Stimulated activated CD8-positive, alpha-beta memory T cell treated with anti-CD3 and anti-CD28 coated beads, Interleukin-7, amount 100 ng/mL, for 48 hours (primary cell): ENCODE measurements at places on chromosomes 7 and 10.

GRCh38 chr10:11756766-11757315, 14.7 kb downstream of the ECHDC3 start:
- no peak for DNase-seq

GRCh38 chr7:30687604-30688003, 5.3 kb upstream of the CRHR2 start:
- no peak for DNase-seq

GRCh38 chr10:63661347-63661746, 140.1 kb downstream of the REEP3 start:
- DNase-seq = no peak

DNA sequence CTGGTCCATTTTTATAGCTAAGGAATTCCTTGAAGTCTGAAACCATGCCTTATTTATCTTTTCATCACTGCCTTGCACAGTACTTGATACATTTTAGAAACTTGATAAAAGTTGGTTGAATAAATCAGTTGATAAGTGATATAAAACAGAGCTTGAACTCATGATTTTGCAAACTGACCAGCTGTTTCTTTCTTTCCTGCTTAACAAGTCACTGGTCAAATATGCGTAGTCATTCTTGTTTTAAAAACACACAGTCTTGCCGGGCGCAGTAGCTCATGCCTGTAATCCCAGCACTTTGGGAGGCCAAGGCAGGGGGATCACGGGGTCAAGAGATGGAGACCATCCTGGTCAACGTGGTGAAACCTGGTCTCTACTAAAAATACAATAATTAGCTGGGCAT, 6.3 kb downstream of the TPST1 start:
- no peak for DNase-seq

- no peak for DNase-seq
Observed at GRCh38 chr10:34333513-34333912, 481.6 kb downstream of the PARD3 start.

GRCh38 chr7:43647339-43647672, 64.4 kb downstream of the STK17A start:
- DNase-seq = no peak

GRCh38 chr7:70318511-70318910, 720.2 kb downstream of the AUTS2 start:
- no peak for DNase-seq

- no peak for DNase-seq
Observed at GRCh38 chr10:79299397-79300241, 47.6 kb upstream of the PPIF start.

- no peak for DNase-seq
Observed at GRCh38 chr10:80684259-80684658, 146.6 kb downstream of the SH2D4B start.

- no peak for DNase-seq
Observed at GRCh38 chr7:94222516-94222915, 172.2 kb upstream of the COL1A2 start.

GRCh38 chr7:156160811-156161210, 348.5 kb upstream of the SHH start:
- no peak for DNase-seq

DNA sequence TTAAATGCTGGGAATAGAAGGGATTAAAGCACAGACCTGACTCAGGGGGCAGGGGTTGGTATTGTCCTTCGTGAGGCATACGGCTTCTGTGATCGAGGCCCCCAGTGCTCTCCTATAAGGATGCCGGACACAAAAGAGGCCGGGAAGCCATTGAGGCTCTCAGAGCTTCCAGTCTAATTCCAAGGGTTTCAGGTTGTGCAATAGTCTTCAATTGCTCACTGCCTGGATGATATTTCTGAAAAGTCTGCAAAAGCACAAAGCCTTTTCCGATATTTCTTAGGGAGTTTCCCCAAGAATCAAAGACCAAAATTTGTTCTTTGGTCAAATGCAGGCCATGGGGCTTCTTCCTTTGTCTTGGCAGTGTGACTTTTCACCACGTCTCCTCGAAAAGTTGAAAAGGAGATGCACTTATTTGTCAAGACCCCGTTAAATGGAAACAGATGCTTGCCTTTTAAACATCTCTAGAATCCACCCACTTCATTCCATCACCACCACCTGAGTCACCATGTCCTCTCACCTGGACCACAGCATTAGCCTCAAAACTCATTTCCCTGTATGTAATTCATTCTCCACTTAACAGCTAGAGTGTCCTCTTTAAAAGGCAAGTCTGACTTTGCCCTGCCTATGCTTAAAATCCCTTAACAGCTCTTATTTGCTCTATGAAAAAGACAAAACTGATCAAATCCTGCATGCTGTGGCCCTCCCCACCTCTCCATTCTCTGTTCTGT, 134.8 kb upstream of the NAMPT start:
- no peak for DNase-seq

DNA sequence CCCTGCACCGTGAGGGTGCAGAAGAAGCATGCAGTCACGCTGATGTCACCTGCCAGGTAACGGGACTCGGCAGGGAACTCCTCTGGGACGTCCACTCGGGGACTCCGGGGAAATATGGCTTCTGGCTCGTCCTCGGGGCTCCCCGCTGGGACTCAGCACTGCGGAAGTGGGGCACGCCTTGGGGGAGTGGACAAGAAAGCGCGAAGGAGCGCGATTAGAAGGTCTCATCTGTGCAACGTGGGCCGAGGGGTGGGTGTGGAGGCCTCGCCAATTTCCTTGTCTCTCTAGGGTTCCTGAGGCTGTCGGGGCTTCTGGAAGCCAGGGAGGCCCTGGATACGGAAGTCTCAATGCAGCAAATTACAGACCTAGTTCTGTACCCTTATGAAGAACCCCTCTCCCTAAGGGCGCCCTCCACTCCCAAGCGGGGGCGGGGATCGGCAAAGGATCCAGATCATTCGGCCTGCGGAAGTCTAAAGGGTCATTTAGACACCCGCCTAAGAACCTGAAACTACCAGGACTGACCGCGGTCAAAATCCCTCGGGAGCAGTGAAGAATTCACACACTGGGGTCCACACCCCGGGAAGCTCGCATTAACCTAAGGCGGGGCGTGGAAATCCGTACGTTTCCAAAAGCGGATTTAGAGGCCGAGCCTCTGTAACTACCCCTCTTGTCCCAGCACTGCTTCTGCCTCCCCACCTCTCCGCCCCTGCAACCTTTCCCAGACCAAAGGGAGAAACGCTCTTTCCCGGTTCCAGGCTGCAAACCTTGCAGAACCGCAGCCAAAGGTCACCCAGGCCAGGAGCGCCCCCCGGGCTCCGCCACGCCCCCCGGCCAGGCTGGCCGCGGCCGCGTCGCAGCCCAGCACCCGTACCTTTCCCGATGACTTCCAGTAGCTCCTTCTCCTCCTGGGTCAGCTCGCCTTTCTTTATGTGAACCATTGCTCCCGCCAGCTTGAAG, 640 bp downstream of the ANKMY2 start:
- DNase-seq = no peak

GRCh38 chr10:23402856-23403255, 36.0 kb upstream of the OTUD1 start:
- no peak for DNase-seq

- no peak for DNase-seq
Observed at GRCh38 chr10:12432402-12433189, 83.2 kb downstream of the CAMK1D start.

DNA sequence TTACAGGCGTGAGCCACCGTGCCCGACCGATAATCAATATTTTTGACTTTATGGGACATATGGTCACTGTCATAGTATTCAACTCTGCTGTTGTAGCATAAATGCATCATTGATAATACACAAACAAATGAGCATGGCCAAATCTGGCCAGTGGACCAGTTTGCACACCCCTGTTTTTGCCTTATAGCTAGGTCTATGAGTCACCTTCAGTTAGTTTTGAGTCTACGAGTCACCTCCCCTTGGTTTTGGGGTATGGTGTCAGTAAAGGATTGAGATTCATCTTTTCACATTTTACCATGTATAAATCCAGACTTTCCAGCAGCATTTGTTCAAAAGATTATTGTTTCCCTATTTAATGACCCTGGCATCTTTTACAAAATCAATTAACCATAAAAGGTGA, 362.5 kb upstream of the NRP1 start:
- DNase-seq = no peak

- DNase-seq = no peak
Observed at GRCh38 chr7:33887266-33887975, 17.9 kb upstream of the BMPER start.

DNA sequence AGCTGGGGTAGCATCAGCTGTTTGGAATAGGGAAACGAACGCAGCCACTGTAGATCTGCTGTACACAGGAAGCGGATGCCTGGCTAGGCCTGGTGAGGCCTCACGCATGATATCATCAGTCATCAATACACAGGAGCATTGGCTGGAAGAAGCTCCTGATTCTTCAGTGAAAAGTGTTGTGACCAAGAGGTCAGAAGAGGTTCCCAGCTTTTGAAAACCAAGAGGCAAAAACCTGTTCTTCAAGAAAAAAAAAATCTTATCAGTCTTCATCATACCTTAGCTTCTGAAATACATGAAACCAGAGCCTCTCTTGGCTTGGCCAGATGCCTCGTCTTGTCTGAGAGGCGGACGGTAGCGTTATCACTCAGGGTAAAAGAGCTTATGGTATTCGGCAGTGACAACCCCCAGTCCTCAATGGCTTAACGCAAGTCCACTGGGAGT, 139.3 kb upstream of the TCF7L2 start:
- no peak for DNase-seq

- DNase-seq = no peak
Observed at GRCh38 chr10:17212802-17213221, 11.3 kb upstream of the TRDMT1 start.

GRCh38 chr7:143497008-143497795, 19.5 kb downstream of the TAS2R41 start:
- DNase-seq = no peak

DNA sequence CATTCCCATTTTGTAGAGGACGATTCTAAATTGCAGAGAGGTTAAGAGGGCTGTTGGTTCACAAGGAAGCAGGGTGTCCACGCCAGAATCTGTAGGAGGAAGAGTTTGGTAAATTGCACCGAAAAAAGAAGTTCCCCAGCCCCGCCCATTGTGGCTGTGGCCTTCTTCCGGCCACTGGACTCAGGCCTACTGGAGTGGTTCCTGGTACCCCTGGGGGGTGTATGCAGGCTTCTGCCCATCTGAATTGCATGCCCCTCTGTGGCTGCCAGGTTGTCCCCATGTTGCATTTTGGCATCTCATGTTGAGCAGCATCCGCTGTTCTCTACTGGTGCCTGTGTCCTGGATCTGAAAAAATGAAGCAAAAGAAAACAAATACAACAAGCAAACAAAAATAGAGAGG, 234.2 kb downstream of the WDR11 start:
- no peak for DNase-seq
